ENCODE measurements at places on chromosomes 6 and 20. TPM values are rescaled to one million over a fixed set of nuclear protein-coding genes. Genes with fewer than 3 reads are reported as not detected.

Gene PTCHD4
- total RNA-seq: not detected

Gene CBLN4
- not detected for total RNA-seq

Gene DDO
- not detected for total RNA-seq

Gene DEFB132
- total RNA-seq: not detected

- no peak for DNase-seq
These were observed 191.7 kb upstream of the ZNF217 start for GRCh38 chr20:53785320-53785719.

- no peak for DNase-seq
These were observed 8.0 kb downstream of the HTR1B start for GRCh38 chr6:77455271-77455670.

DNA sequence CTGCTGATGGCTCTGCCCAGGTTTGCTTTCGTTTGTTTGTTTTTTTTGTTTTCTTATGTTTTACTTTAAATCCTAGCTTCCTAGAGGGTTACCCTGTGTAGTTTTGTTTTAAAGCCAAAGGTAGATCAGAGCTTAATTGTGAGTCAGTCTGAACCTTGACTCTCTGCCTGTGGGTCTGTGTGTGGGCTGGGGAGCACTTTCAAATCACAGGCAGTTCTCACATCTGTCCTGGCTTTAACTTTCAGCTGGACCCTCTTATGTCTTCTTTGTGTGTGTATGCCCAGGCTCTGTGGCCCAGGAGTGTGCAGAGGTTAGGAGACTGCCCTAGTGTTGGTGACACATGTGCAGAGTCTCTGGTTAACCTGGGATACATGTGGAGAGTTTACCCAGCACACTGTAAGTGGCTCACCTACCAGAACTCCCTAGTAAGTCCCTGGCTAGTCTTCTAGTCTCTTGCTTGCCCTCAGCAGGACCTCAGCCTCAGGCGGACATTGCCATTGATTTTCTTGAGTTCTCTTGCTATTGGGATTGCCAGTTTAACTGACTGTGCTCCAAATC lies 19.0 kb downstream of the HIVEP1 start:
- DNase-seq: no peak

- DNase-seq: no peak
These were observed 117.3 kb upstream of the TNFAIP3 start for GRCh38 chr6:137749696-137750211.

DNA sequence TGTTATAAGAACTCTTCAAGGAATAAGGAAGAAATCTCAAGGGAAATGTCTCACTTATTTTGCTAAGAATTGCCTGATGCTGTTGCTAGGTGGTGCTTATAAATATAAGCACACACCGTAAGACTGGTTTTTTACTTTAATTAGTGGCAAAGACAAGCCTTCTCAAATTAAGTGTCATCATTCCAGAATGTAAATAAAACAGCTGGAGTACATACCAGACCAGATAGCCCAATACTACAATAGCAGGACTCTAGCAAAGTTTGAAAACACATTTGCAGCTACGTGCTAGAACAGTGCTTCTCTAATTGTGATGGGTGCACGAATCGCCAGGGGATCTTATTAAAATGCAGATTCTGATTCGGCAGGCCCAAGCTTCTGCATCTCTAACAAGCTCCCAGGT lies 6.8 kb downstream of the CNKSR3 start:
- DNase-seq: no peak

DNA sequence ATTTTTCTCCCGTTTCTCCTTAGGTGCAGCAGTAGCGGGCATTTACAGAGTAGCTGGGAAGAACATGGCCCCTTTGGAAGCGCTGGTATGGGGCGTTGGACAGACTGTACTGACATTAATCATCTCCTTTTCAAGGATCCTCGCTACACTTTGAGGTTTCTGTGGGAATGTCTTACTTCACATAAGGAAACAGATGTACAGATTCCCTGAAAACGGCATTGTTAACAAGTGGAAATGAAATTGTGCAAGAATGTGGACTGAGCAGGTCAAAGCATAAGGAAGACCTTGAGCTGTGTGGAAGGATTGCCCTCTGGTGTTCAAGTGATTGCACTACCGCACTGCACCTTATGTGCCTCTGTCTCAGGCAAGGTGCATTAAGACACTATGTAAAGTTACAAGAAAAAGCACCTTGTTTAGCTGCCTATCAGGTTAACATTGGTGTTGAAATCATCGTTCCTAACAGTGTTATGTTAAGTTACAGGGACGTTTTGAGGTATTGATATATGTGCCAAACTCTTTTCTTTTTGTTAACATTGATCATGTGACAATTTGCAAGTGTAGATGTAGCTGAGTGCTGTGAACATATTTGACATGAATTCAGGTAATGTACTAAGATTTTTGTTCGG lies 38.0 kb downstream of the TMEM170B start:
- peak; percentile 22 for DNase-seq

GRCh38 chr6:127221201-127221600 lies 45.5 kb upstream of the RNF146 start:
- DNase-seq: no peak

DNA sequence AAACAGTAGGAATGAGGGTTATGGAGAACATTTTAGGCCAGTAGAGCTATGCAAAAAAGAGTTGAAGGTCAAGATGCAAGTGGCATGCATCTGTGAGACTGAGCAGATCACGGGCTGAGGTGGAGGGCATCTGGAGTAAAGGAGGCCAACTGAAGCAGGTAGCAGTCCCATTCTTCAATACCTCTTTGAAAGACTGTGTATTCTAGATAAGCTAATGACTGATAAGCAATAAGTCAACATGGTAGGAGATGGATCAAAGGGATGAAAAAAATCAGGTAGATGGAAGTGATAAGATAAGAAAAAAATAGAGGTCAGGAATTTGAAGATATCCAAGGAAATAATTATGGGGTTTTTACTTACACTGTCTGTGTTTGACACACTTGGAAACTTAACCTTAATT lies 55.6 kb downstream of the ARMC2 start:
- no peak for DNase-seq

- DNase-seq: peak; percentile 39
These were observed 10.3 kb upstream of the R3HDML start for GRCh38 chr20:44326391-44327159.

DNA sequence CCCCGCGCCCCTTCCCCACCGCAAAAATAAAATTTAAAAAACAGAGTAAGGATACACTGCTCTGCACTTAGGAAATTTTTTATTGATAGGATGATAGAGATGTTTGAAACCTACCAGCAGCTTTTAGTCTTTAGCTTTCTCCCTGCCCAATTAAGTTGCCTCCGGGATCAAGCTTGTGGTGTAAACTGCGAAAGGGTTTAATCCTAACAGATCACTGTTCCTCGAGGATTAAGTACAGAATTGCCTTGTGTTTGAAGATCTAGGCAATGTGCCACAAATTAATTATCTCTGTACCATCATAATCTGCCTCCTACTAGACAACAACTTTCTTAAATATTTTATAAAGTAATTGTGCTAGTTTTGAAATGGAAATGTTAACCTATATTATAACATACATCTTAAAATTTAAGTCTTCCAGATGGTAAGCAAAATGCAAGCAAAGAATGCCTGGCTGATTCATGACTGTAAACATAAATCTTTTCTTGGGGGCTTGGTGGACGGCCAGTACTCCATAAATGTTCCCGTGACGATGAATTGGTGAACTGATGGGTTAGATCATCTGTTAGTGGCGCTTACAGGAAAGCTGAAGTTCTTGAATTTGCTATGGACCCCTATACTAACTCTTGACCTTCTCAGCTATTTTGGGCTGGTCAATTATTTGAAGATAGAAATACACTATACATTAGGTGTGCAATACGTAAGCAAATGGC lies 58.0 kb upstream of the ARHGAP18 start:
- no peak for DNase-seq

GRCh38 chr6:89640804-89641203 lies 2.3 kb upstream of the LYRM2 start:
- no peak for DNase-seq

DNA sequence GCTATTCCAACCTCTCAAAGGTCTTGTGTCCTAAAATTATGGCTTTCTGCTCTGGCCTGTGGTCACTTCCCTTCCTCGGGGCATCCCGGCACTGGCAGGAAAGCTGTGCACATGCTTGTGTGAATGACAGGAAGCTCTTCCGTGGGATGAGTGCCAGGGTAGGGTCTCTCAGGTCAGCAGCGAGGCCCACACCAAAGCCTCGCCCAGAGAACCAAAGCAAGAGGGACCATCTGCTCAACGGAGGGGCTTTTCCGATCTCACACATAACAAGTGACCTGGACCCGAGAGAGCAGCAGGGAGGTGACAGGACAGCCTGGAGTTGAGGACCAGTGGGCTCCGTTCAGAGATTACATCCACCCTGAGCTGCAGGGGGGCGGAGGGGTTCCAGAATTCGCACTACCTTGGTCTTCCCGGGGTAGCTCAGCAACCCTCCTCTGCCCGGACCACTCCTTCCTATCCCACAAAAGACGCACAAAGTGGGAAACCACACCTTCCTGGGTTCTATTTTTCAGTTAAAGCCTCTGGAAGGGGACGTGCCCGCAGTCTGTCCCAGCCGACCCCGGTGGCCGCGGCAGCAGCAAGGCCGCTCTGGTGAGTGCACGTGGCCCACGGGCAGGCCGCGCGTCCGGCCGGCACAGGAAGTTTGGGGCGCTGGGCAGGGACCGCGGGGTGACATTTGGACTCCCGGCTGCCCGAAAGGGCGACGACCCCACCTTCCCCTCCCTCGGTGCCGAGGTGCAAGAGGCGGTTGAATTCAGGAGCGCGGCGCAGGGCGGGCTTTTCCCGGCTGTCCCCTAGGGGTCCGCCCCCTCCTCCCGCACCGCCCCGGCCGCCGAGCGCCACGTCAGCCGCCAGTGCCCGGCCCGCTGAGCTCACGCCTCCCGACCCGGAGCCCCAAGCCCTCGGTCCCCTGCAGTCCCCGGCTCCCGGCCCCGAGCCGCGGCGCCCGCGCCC lies 988 bp downstream of the TXNDC5 start:
- peak; percentile 25 for DNase-seq

DNA sequence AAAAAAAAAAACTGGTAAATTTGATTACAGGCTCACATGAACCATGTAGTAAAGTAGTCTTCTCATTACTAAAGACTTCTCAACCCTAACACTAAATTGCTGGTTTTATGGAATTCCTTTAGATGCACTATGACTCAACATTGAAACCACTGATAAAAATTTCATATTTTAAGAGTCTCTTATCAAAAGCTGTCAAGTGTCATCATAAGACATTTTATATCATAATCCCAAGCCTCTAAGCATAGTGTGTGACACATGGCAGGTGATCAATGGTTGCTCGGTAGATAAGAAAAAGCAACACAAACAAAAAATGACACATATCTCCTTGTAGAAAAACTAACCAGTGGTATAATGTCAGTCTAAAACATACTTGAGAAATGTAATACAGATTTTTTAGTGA lies 258.4 kb downstream of the RNGTT start:
- no peak for DNase-seq

DNA sequence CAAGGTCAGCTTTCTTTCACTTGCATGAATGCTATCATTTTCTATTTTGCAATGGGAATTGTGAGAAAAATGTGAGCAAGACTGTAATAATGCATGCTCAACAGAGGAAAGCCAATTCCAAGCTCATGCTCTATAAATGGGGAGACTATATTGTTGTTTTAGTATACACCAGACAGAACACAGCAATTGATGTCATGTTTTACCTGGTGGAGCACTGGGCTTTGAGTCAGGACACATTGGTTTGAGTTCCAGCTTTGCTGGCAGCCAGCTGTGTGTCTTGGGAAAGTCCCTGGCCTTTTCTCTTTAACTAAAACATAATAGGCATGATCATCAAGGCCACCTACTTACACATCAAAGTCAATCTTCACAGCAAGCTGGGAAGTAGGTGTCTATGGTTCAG lies 83.3 kb downstream of the FOXA2 start:
- DNase-seq: no peak

DNA sequence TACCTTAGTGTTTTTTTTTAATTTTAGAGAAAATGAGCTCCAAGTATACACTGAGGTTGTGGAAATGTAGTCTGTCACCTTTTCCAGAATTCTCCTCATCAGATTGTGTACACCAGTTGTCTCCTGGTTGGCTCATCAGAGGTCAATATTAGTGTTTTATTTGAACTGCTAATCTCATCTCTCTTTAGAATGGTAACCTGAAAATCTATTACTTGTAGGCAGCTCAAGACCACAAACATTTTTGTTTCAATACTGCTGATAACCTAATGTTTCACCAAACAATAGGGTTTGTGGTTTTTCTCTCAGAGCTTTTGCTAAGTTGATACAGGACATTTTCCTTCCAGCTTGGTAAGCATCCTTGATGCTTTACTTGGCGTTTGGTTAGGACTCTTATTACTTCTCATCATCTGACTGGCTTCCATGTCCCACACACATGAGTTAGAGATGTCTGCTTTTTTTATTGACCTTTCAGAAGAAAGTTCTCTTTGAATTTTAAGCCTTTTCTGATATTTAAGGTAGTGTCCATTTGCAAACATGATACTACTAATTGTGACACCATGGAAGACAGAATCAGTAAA lies 15.1 kb downstream of the ADGRG6 start:
- DNase-seq: no peak

DNA sequence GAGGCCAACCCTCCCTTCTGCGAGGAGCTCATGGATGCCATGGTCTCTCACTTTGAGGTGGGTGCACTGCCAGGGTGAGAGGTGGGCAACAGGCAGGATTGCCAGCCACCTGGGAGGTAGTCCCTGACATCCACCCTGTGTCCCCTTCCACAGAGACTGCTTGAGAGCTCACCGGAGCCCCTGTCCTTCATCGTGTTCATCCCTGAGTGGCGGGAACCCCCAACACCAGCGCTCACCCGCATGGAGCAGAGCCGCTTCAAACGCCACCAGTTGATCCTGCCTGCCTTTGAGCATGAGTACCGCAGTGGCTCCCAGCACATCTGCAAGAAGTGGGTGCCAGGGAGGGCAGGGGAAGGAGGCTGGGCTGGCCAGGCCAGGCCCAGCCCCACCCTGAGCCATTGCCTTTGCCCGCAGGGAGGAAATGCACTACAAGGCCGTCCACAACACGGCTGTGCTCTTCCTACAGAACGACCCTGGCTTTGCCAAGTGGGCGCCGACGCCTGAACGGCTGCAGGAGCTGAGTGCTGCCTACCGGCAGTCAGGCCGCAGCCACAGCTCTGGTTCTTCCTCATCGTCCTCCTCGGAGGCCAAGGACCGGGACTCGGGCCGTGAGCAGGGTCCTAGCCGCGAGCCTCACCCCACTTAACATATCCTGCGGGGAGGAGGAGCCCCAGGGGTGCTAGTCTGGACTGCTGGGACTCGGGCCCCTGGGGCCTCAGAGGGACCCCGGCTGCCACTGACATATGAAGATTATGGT lies 12.8 kb downstream of the PCIF1 start:
- DNase-seq: no peak

DNA sequence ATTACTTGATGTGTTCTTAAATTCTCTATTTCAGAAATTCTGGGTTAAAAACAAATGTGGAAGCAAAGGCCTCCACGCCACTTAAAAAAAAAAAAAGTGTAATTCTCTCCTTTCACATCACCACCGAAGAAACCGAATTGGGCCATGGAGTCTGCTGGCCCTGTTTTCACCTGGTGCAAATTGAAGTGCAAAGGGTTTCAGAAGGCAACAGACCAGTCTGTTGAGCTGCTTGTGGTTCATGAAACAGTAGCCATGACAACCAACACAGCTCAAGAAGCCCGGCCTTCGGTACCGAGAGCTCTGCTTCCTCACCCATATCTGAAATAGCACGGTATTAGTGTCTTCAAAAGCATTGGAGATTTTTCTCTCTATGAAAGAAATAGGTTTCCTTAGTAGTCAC lies 63.1 kb downstream of the GMPR start:
- no peak for DNase-seq

- DNase-seq: peak; percentile 89
These were observed 38.2 kb downstream of the MICA start for GRCh38 chr6:31441365-31442267.

- no peak for DNase-seq
These were observed 91.0 kb downstream of the PPP1R14C start for GRCh38 chr6:150233843-150234269.
